AG08395 (cell line): ENCODE measurements at places on chromosomes 2 and 18.
A peak's percentile ranks its signal among the peaks of the same experiment; 100 is the strongest.

- no peak for DNase-seq
Measured at GRCh38 chr18:61397222-61397621, 64.0 kb downstream of the CDH20 start.

- DNase-seq, result no peak
Measured at GRCh38 chr18:43589611-43590151, 312.4 kb upstream of the SYT4 start.

DNA sequence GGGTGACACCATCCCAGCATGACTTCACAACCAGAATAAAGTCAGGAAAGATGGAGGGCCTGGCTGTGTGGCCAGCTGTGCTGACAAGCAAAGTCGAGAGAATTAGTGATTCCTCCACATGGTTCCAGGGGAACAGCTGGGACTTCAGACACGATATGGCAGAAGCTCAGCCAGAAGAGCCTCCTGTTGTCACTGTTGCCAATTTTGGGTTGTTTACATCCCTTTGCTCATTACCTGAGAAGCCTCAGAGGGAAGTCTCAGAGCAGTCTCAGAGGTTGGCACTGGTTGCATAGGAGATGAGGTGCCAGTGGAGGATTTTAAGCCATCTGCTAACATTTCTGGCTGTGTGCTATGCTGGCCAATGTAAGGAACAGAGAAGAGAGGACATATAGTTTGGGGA is 16.0 kb downstream of the LINC00305 start:
- DNase-seq, result no peak

DNA sequence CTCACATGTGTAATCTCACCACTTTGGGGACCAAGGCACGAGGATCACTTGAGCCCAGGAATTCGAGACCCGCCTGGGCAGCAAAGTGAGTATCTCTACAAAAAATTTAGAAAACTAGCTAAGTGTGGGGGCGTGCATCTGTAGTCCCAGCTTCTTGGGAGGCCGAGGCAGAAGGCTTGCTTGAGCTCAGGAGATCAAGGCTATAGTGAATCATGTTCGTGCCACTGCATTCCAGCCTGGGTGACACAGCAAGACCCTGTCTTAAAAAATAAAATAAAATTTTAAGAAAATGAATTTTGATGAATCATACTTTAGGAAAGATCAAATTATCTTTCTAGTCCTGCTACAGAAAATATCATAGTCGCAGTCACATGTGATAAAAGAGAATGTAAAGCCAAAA is 46.9 kb downstream of the CABYR start:
- DNase-seq, result no peak

- DNase-seq, result no peak
Measured at GRCh38 chr2:134758633-134759032, 39.8 kb upstream of the TMEM163 start.

DNA sequence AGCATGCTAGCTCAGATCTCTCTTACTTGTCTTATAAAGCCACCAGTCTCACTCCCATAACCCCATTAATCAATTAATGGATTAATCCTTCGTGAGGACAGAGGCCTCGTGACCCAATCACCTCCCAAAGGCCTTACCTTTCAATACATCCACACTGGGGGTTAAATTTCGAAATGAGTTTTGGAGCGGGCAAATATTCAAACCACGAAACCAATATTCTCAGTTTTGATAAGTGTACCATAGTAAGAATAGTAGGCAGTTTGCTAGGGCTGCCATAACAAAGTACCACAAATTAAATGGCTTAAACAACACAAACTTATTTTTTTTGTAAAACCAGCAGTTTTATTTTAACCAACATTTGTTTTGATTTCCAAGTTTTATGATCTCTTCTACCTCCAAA is 15.2 kb downstream of the HIBCH start:
- no peak for DNase-seq

- DNase-seq, result peak; percentile 20
Measured at GRCh38 chr2:160533482-160533881, 39.9 kb upstream of the RBMS1 start.

DNA sequence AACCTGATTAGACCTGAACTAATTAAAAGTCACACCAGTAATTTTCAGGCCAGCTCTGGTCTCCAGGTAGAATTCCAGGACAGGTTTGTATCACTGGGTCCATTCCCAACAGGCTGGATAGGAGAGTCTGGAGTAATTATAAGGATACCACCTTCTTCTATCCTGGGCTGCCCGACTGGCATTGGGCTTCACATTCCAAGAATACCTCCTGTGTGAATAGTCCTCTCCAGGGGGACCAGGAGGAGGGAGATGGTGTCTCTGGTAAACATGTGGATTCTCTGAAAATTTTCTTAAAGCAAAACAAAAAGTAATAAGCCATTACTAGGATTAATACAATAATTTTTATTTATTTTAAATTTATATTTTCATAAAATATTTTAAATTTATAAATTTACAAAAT is 17.3 kb downstream of the DUSP11 start:
- DNase-seq, result peak; percentile 23

GRCh38 chr2:169363560-169364150 is 1.3 kb upstream of the LRP2 start:
- peak; percentile 7 for DNase-seq

GRCh38 chr2:130378898-130379214 is 23.0 kb downstream of the PTPN18 start:
- DNase-seq, result no peak

GRCh38 chr2:127859712-127860085 is 1.7 kb upstream of the POLR2D start:
- DNase-seq, result no peak

DNA sequence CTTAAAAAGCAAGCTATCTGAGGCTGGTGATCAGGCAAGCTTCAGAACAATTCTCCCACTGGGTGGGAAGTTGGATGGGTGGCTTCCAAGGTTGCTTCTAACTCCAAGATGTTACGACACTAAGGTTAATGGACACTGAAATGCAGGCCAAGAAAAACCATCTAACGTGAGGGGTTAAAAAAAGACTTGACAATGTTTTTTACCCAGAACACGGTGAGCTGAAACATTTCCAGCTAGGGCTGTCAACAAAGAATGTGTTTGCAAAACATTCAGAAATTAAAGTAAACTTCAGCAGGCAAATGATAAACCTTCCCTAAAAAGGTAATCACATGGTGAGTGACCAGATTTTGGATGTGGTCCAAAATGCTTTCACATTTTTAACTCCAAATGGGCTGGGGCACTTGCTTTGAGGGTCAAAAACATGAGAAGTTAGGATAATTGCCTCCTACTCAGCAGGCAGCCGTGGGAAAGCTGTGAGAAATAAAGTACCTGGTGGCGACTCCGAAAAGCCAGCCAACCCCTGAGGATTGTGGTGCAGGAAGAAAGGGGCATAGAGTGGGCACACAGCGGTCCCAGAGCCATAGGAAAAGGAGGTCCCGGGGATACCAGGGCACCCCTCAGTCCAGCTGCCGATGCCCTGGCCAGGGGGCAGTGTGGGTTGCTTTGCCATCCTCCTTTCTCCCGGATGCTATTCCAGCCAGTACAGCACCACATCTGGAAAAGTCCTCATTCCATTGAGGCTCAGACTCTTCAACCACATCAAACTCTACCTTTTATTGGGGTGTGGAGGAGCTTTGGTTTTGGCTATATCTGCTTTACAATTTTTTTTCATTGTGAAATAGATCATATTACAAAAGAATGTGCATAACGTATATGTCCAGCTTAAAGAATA is 90.0 kb upstream of the ATL2 start:
- no peak for DNase-seq

DNA sequence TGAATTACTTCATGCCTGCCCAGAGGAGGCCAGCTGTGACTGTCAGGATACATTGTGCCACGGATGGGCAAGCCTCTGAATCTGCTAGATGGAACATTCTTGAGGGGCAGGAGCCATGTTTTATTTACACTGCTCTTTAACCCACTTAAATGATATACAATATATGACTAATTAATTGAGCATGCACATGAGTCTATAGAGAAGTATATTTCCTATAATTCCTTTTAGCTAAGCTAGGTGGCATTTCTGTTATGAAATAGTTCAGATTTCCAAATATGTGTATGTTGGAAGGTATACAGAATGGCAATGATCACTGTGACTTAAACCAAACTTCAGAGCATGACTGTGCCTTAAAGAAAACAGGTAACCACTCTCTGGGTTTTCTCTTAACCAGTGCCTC is 131.7 kb downstream of the RAB3GAP1 start:
- DNase-seq, result no peak

GRCh38 chr2:224257156-224257555 is 144.8 kb downstream of the FAM124B start:
- no peak for DNase-seq

DNA sequence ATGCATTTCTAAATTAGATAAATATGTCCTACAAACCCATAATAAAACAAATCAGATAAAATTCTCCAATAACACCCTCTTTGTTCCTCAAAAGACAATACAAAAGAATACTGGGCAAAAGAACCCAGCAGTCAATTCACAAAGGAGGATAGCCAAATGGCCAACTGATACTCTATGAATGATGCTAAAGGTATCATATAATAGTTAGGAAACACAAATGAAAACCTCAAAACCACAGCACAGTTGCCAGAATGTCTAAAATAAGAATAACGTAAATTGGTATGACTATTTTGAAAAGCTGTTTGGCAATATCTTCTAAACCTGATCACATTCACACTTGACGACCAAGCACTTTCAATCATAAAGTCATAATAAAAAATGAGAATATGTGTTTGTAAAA is 315.4 kb downstream of the CDH7 start:
- DNase-seq, result no peak

GRCh38 chr2:236787885-236788284 is 218.3 kb downstream of the ACKR3 start:
- DNase-seq, result no peak

DNA sequence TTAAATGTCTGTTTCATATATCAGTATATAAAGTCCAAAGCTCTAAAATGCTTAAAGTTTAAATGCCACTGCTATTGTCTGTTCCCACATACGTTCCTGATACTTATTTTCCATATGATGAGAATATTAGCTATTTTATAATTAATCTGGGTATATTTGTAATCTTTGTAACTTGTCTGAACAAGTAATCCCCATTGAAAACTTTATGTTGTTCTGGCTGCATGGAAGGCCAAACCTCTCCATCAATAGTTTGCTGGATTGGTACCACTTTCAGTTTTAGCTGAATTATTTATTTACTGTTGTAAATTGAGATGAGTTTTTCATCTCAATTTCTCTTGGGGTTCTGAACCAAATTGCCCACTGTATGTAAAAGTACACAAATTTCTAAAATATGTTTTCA is 1.5 kb downstream of the MBD5 start:
- DNase-seq, result no peak

GRCh38 chr2:83742117-83742782 is 716.8 kb downstream of the SUCLG1 start:
- DNase-seq, result no peak

DNA sequence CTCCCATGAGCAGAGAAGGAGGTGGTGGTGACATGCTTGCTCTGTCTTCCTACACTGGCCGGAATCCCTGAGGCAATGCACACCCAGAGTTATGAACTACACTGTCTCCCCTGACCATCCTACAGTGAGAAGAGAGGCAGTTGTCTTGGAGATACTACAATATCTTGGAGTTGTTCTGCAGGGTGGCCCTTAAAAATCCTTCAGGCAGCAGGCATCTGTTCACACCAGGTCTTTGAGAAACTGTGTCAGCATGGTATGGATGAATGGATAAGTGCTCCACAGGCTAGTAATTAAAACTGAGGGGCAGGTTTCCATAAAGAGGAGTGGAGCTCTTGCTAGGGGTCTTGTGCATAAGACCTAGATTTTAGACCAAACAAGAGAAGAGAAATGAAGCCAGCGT is 223.7 kb upstream of the COPS8 start:
- DNase-seq, result no peak

DNA sequence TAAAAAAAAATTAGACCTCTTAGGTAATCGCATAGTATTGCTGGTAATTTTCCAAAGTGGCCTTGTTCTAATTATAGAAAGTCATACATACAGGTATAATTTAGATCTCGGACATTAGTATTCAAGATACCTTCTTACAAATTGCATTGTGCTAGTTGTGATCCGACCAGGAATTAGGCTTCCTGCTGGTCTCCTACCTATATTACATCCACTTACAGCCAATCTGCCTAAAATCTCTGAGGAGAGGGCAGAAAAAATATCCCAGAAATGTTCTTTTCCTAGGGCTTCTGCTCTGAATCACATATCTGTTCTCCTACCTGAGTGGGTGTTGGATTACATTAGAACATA is 314.7 kb upstream of the GULP1 start:
- no peak for DNase-seq

DNA sequence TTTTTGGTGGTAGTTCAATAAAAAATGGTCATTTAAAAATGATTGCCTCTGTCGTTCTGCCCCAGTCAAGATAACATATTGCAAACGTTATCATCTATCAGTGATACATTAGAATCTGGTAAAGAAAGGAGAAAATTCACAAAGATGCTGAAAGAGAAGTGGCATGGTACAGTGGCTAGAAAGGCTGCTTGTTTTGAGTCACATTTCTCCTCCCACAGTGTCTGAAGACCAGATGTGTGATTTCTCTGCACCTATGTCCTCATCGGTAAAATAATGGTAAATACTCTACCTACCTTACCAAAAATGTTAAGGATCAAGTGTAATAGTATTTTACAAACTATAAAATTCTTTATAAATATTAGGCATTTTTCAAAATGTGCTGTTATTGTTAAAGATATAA is 76.1 kb upstream of the NOSTRIN start:
- no peak for DNase-seq

DNA sequence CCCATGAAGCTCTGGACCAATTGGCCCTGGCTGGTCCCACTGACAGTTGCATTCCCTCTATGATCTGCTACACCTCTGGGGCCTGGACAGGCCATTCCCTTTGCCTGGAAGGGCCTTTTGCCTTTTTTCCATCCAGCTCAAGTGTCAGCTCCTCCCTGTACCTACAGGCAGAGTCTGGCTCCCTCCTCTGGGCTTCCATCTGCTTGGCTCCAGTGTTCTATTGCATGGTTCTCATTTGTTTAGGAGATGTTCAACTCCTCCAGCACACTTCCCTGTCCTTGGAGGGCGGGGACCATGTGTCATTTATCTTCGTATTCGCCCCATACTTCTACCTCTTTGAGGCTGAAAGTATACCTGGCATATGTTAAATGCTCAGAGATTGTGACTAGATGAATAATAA is 61.1 kb downstream of the PRKCE start:
- no peak for DNase-seq

GRCh38 chr18:30302181-30302580 is 740.4 kb downstream of the DSC3 start:
- DNase-seq, result no peak

- DNase-seq, result peak; percentile 69
Measured at GRCh38 chr2:189933911-189934399, 128.6 kb downstream of the MSTN start.

GRCh38 chr2:9127316-9127715 is 79.3 kb upstream of the ASAP2 start:
- DNase-seq, result no peak

- DNase-seq, result no peak
Measured at GRCh38 chr2:168314236-168314635, 66.8 kb upstream of the STK39 start.

- peak; percentile 50 for DNase-seq
Measured at GRCh38 chr18:44895176-44895798, 214.6 kb downstream of the SETBP1 start.

GRCh38 chr2:28821295-28821958 is 10.8 kb downstream of the SPDYA start:
- DNase-seq, result peak; percentile 56
